Brain microvascular endothelial cell (primary cell): ENCODE measurements at places on chromosomes 13 and 19.

DNA sequence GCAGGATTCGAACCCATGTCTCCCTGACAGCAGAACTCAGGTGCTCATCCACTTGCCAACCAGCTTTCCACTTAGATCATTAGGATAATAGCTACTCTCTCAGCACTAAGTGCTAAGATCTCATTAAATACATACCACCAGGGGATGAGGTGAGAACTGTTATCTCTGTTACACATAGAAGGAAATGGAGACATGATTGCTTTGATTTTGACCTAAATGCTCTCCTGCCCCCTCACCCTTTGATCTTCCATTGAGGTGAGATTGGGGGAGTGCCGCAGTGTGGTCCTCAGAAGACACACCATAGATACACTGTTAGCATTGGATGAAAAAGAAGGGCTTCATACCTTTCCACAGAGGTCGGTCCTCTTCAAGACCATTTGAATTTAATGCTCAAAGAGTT is 38.9 kb upstream of the NPAS1 start:
- DNase-seq: no peak

GRCh38 chr13:109645831-109646230 is 140.6 kb downstream of the IRS2 start:
- peak; percentile 29 for DNase-seq

DNA sequence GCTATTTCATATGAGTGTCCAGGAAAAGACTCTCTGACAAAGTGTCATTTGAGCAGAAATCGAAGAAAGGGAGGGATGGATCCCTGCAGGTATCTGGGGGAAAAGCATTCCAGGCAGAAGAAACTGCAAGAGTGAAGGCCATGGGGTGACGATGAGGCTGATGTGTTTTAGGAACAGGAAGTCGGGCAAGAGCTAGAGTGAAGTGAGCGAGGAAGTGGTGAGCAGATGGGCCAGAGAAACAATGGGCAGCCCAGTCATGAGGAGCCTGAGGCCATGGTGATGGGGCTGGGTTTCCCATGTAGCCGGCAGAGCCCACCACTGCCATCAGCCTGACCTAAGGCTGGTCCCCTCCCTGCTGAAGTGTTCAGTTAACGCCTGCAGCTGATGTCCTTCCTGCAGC is 150.2 kb downstream of the TNFSF13B start:
- DNase-seq: no peak

- no peak for DNase-seq
Observed at GRCh38 chr13:32214071-32214470, 101.1 kb downstream of the ZAR1L start.

DNA sequence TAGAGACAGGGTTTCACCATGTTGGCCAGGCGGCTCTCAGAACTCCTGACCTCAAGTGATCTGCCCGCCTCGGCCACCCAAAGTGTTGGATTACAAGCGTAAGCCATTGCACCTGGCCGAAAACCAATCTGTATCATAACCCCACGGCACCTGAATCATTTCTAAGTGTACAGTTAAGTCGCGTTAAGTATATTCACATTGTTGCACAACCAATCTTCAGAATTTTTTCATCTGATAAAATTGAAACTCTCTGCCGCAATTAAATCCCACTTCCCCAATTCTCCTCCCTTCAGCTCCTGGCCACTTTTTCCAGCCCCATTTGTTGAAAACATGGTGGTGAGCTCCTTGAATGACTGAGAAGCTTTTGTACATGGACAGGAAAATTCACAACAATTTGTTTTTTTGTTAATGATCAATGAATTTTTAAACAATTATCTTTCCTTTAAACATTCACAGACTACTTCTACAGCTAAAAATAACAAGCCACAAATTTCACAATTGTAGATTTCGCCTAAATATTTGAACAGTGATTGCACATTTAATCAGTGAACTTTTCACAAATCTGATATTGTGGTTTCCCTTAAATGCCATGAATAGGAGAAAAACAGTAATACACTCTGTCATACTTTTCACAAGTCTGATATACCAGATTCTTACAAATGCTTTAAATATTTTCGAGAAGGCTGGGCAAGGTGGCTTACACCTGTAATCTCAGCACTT is 13.8 kb downstream of the FGF21 start:
- DNase-seq: no peak

DNA sequence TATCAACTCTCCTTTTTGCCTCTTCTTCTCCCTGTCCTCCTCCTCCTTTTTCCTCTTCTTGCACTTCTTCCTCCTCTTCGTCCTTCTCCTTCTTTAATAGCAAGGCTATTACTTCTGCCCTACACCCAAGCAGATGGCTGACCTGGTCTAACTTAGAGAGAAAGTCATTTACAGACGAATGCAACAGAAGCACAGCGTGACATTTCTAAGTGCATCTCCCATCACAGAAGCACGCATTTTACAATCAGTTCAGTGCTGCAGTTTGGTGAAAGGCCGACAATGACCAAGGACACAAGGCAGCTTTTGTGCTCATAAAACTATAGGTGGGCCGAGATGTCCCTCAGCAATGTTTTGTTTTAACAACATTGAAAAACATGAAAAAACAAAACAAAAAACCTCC is 231.5 kb downstream of the FGF14 start:
- no peak for DNase-seq

- DNase-seq: peak; percentile 93
Observed at GRCh38 chr13:114130837-114131582, 1.4 kb downstream of the RASA3 start.

GRCh38 chr13:41365631-41366030 is 54.6 kb downstream of the NAA16 start:
- DNase-seq: peak; percentile 56

DNA sequence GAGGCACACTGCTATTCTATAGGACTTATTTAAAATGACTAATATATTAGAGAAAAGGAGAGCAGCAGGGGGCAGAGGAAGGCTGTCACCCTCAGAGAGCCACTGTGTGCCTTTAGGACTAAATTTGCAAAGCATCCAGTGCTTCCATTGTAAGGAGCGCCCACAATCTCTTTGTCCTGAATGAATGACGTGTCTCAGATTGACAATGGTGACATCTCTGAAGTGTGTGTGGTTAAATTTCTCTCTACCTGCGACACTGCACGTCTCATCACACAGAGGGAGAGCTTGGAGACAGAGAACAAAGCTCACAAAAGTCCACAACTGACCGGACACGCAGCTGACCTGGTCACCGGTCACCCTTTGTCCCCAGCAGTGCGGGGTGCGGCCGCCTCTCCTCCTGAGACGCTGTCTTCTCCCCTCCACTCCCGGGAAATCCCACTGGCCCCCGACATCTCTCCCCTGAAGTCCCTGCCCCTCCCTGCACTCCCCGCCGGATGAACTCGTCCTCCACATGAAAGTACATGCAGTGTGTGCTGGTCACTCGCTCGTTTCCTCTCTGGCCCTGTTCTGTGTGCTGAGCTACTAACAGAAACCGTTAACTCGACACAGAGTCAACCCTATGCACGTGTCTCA is 107.2 kb downstream of the RAB20 start:
- no peak for DNase-seq

DNA sequence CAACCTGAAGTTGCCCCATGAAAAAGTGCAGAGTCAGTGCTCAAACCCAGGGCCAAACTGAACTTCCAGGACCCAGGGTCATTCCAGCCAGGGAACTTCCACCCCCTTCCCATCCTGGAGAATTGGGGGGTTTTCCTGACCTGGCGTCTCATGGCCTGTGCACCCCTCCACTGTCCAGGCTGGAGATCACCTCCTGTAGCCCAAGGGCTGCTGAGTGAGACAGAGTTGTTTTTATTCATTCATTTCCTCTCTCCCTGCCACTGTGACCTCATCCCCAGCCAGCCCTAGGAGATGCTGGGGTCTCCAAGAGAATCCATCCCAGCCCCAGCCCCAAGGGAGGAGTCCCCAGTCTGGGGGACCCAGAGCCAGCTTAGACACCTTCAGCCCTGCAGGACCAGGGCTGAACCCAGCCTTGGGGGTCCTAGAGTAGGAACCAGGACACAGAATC is 4.2 kb downstream of the FCHO1 start:
- DNase-seq: no peak

GRCh38 chr13:44118881-44119280 is 239.2 kb downstream of the LACC1 start:
- DNase-seq: no peak
